ENCODE measurements at places on chromosomes 2 and 18.
A peak's percentile ranks its signal among the peaks of the same experiment; 100 is the strongest.

DNA sequence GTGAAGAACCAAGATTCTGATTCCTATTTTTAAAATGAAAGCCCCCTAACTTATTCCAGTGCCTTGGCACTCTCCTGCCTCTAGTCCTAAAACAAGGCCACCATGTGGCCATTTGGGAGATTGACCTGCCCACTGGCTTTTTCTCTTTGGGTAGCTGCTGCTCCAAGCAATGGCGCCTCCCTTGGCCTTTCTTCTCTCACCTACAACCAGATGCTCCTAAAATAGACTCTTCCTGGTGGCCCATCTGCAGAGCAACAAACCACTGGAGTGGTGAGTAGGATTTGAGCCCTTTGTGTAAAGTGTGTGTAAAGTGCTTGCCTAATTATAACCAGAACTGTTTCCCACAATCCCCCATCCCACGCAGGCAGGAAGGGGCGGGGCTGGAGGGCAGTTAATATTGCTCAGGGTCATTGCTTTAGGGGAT, 114.2 kb downstream of the FHOD3 start:
- DNase-seq: no peak

DNA sequence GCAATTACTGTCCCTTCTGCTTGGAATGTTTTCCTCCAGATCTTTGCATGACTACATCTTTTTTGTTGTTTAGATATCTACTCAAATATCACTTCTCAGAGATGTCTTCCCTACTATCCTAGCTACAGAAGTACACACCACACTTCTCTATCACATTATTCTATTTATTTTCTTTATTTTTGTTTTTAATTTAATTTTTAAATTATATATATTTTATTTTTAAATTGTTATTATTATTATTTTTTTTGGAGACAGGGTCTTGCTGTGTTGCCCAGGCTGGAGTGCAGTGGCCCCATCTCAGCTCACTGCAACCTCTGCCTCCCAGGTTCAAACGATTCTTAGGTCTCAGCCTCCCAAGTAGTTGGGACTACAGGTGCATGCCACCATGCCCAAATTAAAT, 106.7 kb downstream of the TAF4B start:
- no peak for DNase-seq

DNA sequence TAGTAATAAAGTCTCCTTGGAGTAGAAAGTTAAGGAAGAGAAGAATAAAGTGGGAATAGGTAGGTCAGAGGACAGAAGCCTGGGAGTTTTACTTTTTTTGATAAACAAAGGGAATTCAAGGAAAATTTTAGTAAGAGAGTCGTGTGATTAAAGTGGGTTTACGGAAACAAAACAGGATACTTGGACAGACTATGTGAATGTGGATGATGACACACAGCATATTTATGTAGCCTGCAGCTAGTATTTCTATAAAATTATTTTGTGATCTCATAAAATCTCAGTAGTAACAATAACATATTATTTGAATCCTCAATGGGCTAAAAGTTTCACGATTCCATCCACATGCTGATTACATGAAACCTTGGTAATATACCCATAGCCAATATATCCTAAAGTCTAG, 450.7 kb upstream of the PIK3C3 start:
- no peak for DNase-seq

- no peak for DNase-seq
Observed at GRCh38 chr2:207157162-207157481, 8.6 kb downstream of the KLF7 start.

- DNase-seq: no peak
Observed at GRCh38 chr2:74183878-74184277, 5.2 kb upstream of the MOB1A start.

- DNase-seq: no peak
Observed at GRCh38 chr18:13265008-13265910, 46.7 kb downstream of the LDLRAD4 start.

DNA sequence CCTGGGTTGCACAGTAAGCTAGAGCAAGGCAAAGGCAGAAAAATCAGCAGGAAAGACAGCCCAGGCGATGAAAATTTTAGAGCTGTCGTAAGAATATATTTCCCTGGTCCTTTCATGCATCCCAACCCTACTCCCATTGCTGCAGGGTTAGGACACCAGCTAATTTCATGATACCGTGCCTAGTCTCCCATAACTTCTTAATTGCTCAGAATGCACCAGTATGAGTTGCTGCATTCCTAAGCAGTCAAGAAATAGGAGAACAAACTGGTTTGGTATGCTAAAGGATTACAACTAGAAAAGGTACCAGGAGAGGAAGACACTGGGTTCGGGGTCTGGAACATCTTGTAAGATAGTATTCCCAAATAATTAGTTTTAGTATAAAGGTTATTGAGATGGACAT, 269.4 kb upstream of the NRXN1 start:
- DNase-seq: no peak

DNA sequence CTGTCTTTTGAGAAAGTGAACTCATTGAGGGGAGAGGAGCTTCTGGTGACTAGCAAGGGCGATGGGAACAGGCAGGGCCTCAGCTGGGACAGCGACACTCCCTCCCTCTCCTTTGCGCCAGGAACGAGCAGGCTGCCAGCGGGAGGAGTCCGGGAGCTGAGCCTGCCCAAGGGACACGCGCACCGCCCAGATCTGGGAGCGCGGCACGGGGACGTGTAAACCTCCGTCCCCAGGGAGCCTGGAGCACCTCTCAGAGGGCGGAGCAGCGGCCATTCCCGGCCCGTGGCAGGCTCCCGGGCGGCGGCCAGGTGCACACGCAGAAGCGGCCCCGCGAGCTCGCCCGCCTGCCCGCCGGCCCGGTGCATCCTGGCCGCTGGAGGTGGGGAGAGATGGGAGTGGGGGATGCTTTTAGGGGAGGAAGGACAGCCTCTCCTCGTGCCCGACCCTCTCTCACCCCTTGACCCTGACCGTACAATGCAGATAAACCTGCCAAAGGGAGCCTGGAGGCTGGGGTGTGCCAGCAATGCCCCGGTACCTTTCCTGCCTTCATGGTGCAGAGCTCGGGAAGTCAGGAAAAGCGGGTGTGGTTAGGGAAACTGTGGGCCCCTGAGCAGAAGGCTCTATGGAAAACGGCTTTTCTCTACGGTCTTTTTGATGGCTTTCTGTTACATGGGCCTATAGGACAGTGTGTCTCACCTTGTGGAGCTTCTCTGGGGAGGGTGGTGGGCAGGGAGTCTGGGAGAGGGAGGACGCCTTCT, 2.2 kb downstream of the AQP4 start:
- DNase-seq: peak; percentile 74

DNA sequence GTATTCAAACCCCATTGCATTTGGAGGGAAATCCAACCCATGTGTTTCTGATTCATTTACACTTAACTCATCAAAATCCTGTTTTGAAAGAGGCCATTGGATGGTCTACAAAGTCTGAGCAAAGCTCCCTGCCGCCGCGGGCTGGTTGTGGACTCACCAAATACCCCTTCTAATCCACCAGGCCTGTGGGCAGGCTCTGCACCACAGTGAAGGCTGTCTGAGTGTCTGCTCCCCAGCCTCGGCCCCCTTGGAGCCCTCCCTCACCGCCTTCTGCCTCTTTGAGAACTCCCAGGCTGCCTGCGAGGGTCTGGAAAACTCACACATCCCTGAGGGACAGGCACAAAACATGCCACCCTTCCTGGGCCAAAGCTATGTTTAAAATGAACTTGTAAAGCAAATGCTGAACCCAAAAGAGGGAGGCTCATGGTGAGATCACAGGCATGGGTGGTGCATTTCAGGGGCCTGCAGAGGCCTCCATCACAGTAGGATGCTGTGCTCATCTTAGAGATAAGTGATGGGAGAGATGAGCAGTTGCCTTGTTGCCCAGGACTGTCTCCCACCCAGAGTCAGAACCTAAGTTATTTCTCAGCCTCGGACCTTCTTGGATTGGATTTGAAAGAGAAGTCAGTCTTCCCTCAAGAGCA, 225.0 kb downstream of the CYP26B1 start:
- DNase-seq: no peak

- DNase-seq: no peak
Observed at GRCh38 chr2:191341436-191341835, 96.2 kb downstream of the MYO1B start.

DNA sequence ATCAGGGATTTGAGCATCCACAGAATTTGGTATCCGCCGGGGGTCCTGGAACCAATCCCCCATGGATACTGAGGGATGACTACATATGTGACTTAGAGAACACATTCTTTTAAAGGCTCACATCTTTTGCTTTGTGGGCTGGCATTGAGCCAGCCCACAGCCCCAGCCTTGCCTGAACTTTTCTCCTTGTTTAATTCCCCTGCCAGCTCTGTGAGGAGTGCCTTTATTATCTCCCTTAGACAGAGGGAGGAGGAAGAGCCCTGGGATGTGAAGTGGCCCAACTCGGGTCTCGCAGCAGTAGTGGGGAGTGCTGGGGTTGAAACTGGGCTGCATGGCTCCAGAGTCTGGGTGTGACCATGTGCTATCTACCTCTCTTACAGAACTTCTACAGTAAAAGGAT, 7.6 kb downstream of the TTC39C start:
- no peak for DNase-seq

DNA sequence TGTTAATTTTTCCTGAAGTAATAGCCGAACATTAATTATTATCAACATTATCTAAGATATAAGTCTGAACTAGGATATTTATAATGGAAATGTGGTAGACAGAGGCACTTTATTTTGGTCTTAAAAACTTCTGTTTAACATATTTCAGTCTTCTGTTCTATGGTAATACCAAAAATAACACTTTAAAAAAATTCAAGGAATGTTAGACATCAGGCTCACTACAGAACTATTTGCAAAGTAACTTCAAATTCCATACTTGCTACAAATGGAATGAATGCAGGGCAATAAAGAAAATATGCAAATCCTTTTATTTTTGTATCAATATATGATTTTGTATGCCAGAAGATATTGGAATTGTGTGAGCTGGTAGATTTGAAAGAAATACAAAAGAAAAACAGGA, 345.5 kb upstream of the DSEL start:
- DNase-seq: no peak

DNA sequence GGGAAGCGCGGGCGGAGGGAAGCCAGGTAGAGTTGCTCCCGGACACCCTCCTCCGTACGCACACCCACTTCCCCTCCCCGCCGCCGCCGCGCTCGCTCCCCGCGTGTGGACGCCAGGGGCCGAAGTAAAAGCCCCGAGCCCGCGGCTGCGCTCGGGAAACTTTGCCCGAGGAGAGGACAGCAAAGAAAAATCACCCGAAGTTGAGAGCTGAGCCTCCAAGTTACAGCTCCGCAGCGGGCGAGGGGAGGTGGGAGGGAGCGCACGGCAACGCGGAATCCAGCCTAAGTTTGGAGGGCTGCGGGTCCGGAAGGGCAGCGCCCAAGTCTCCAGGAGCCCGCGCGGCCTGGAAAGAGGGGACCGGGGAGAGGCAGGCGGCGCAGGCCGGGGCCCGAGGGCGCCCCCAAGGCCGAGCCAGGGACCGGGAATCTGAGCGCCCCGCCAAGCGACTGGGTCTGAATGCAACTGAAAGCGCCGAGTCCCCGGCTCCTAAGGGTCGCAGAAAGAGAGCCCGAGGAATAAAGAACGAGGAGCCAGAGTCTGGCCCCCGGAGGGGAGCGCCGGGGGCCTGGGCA, 706 bp upstream of the BCL11A start:
- DNase-seq: no peak

GRCh38 chr2:23468474-23469141, 83.6 kb downstream of the KLHL29 start:
- no peak for DNase-seq

GRCh38 chr18:50158866-50159653, 35.9 kb downstream of the MYO5B start:
- DNase-seq: no peak

GRCh38 chr18:3529601-3530000, 79.6 kb downstream of the TGIF1 start:
- DNase-seq: peak; percentile 13

DNA sequence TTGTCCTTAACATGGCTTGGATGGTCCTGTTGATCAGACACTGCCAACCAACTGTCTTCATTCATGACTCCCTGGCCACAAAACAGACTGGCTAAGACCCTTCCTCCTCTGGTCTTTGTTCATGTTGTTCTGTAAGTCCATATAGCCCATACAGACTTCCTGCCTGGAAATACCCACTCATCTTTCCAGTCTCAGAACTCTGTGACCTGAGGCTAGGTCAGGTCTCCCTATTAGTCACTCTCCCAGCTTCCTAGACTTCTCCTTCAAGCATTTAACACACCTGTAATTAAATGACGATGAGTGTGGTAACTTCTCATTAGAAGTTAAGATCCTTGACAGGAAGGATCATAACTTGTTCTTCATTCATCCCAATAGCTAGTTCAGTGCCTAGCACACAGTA, 56.3 kb downstream of the CCDC93 start:
- DNase-seq: no peak

- no peak for DNase-seq
Observed at GRCh38 chr18:77032181-77032701, 100.3 kb downstream of the MBP start.

All from dorsolateral prefrontal cortex (tissue), 122 donors.